Occipital lobe (tissue), 3 donors: ENCODE measurements at places on chromosomes 2 and 18.

- no peak for DNase-seq
Measured at GRCh38 chr18:76463872-76464271, 31.2 kb downstream of the ZNF516 start.

DNA sequence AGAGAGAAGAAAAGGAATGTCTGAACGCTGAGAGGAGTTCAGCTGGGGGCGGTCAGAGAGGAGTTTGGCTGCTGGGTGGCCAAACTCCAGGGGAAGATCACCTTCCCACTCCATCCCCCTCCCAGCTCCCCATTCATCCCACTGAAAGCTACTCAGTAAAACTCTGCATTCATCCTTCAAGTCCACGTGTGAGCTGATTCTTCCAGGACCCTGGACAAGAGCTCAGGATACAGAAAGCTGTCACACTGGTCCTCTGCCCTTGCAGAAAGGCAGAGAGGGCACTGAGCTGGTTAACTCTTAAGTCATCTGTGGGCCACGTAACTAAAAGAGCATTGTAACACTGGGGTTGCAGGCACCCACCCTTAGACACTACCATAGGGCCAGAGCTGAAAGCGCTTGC is 132.1 kb upstream of the ARL4C start:
- no peak for DNase-seq

- no peak for DNase-seq
Measured at GRCh38 chr2:186959486-186959885, 110.5 kb upstream of the ZSWIM2 start.

DNA sequence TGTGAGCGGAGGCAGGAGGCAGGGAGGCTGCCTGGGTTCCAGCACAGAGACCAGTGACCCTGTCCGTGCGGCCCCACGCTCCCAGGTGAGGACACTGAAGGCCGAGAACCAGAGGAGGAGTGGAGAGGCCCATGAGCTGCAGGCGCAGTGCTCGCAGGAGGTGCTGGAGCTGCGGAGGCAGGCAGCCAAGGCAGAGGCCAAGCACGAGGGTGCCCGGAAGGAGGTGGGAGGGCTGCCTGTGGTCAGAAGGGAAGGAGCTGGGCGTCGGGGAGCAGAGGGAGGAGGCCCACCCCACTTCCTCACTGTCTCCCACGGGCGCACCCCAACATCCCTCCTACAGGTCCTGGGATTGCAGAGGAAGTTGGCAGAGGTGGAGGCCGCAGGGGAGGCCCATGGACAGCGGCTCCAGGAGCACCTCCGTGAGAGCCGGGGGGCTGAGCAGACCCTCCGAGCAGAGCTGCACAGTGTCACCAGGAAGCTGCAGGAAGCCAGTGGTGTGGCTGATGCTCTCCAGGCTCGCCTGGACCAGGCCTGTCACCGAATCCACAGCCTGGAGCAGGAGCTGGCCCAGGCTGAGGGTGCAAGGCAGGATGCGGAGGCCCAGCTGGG is 33.0 kb upstream of the SNED1 start:
- no peak for DNase-seq

DNA sequence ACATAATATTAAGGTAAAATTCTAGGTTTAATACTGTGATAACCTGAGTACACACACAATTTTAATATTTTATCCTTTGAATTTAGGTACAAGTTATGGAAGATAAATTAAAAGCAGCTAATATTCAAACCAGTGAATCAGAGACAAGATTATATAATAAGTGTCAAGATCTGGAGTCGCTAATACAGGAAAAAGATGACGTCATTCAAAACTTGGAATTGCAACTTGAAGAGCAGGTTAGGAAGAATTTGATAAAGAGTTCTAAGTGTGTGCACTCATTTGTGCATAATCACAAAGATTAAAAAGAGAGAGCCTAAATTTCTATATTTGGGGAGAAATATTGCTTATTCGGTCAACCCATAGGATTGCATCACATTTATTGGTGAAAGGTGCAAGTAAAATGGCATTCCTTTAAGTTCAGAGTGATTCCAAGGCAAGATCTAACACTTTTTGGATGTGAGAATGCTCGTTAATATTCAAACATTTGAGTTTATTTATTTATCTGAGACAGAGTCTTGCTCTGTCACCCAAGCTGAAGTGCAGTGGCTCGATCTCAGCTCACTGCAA is 16.3 kb upstream of the C1GALT1C1L start:
- no peak for DNase-seq

- DNase-seq = no peak
Measured at GRCh38 chr2:8152392-8153257, 529.2 kb upstream of the ID2 start.

- no peak for DNase-seq
Measured at GRCh38 chr2:78532762-78533379, 492.6 kb upstream of the REG3G start.
